ENCODE measurements at places on chromosomes 12 and 14.

DNA sequence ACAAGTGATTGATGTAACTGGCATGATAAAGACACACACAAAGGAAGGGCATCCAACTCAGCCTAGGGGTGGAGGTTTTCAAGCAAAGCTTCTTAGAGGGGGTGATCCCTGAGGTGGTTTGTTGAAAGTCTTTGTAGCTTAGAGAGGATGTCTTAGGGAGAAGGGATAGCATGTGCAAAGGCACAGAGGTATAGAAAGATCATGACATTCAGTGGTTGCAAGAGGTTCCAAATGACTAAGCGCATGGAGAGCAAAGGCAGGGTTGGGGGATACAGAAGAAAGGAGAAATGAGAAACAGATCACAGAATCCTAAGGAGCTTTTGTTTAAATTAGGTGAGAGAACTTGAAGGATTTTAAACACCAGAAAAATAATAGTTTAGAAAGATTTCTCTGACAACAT, 5.2 kb upstream of the CCT2 start:
- DNase-seq: no peak

DNA sequence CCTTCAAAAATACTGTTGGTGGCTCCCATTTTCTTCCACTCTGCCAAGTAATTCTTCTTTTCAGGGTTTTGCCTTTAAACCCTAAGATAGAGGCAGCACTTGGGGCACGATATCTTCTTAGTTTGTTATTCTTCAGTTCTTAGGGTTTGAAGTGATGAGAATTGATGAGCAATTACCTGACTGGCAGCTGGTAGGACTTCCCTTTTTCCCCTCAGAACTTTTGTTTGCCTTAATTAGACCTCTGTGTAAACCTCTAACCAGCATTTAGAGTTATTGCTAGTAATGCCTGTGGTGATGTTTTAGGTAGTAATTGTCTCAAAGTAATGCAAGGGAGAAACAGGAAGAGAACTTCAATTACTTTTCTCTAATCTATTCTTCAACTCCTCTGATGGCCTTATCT, 683.5 kb downstream of the RPL10L start:
- DNase-seq: no peak

DNA sequence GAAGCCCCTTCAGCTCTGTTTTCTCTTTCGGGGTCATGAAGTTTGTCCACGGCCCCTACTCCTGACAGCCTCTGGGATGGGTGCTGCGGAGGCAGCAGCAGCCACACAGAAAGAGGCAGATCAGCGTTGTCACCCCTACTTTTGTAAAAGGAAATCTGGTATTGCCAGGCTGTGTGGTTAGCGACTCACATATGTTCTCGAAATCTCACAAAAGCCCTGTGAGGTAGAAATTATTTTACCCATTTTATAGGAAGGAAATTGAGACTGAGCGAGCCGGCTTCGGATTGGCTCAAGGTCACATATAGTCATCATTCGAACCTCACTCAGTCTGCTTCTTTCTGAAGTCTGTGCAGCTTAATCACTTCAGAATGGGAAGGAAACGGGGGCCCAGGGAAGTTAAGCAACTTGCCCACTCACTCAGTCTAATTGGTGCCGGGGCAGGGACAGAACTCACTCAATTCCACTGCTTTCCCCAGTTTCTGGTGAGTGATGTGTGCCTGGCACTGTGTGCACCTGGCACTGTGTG, 1.1 kb upstream of the CKAP4 start:
- no peak for DNase-seq

GRCh38 chr12:106098691-106099200, 40.0 kb downstream of the NUAK1 start:
- no peak for DNase-seq

All from GM12891 (cell line).